ENCODE measurements at places on chromosomes 7 and 10. TPM values are rescaled to one million over a fixed set of nuclear protein-coding genes. Genes with fewer than 3 reads are reported as not detected.

TACC2 gene
- not detected for total RNA-seq

LIPM gene
- not detected for total RNA-seq

PNLIPRP2 gene
- total RNA-seq = not detected

RAB19 gene
- total RNA-seq = 3.2 TPM

ADAM8 gene
- 87.2 TPM for total RNA-seq

MACC1 gene
- not detected for total RNA-seq

STAG3 gene
- 6.5 TPM for total RNA-seq

CTTNBP2 gene
- total RNA-seq = not detected

GPR85 gene
- not detected for total RNA-seq

TUBB8 gene
- not detected for total RNA-seq

GPR146 gene
- 10.1 TPM for total RNA-seq

EXOC6 gene
- 11.4 TPM for total RNA-seq

HIP1 gene
- 3.1 TPM for total RNA-seq

HOXA3 gene
- not detected for total RNA-seq

DNA sequence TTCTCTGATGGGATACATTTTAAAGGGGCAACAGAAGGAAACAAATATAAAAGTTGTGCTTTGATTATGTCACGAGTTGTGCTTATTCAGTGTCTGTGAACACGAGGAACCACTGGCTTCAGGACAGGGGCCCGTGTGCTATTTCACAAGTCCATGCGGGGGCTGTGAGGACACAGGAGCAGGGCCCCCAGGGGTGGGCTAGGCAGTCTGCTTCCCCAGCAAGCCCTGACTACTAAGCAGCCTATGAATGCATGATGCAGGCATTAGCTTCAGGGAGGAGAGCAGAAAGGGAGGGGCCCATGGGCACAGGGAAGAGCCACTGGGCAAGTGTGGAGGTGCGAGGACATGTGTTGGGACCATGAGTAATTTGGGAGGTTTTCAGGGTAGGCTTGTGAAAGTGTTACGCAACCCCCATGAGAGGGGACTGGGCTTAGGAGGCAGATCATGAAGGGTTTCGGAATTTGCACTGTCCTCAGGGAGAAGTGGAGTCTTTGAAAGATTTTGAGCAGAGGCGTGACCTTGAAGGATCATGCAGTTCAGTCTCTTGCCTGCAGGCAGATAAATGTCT, 424.9 kb downstream of the CALN1 start:
- DNase-seq = no peak

GRCh38 chr7:88090671-88091070, 129.2 kb downstream of the SRI start:
- DNase-seq = no peak

DNA sequence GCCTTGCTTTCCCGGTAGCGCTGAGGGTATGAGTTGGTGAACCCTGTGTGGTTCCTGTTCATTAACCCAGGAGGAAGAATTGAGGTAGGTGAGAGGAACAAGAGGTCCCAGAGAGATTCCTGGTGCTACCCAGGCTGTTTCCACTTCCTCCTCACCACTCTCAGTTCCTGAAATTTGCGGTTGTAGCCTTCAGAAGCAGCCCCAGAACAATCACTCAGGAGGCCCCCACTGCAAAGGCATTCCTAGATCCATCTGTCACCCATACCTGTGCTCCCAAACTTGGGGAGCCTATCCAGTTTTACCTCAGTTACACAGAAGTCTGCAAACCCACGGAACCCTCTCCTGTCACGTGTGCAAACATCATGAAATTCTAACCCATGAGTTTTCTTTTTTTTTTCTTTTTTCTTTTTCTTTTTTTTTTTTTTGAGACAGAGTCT, 9.0 kb upstream of the PIP4K2A start:
- DNase-seq = no peak

GRCh38 chr7:7979558-7979957, 11.0 kb downstream of the GLCCI1 start:
- DNase-seq = no peak

- DNase-seq = no peak
Measured at GRCh38 chr10:61189912-61190311, 245.9 kb upstream of the RHOBTB1 start.

DNA sequence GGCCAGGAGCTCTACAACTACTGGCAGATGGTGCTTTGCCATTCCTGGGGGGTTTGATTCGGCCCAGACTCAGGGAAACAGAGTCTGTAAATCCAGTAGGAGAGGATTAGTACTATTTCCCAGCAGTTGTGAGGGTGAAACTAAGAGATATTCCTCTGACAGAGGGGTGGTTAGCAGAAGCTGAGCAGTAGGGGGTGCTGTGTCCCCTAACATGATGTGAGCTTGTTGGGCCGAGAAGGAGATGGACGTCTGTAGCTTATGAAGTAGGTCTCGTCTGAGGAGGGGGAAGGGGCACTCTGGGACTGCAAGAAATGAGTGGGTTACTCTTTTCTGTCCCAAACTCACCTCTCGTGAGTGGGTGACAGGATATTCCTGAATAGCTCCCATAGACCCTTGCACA, 179.2 kb upstream of the MBL2 start:
- no peak for DNase-seq

GRCh38 chr7:131653418-131654248, 97.2 kb upstream of the PODXL start:
- no peak for DNase-seq

DNA sequence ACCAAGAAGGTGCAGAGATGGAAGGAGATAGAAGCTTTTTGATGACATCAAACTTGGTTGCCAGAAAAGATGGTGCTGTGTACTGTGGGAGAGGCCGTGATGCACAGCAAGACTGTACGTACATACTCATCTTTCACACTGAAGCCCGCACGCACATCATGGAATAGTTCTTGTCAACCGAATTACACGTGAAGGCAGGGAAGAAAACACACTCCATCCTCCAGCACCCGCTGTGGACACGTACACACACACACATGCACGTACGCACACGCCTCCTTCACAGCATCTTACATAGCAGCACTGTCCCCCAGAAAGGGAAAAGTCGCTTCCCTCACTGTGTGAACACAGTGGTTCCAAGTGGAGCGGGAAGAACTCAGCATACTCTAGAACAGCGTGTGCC, 54.5 kb upstream of the DDC start:
- no peak for DNase-seq

- no peak for DNase-seq
Measured at GRCh38 chr10:79925614-79926013, 23.3 kb downstream of the SFTPD start.

DNA sequence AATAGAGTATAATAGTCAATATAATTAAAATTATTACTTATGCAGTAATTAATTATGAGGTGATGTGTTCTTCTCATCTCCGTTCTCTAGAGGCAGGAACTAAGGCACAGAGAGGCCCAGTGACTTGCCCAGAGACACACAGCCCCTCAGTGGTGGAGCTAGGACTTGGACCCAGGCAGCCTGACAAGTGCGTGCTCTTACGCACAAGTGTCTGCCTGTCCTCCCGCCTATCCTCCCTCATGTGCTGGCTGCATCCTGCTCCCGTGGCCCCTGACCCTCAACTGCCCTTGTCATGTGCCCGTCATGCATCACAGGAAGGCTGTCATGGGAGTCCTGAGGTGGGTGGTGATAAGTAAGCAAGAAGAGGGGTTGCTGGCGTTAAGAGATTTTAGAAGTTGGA, 14.3 kb downstream of the IL2RA start:
- no peak for DNase-seq

- DNase-seq = no peak
Measured at GRCh38 chr10:102758240-102758932, 14.6 kb downstream of the WBP1L start.

DNA sequence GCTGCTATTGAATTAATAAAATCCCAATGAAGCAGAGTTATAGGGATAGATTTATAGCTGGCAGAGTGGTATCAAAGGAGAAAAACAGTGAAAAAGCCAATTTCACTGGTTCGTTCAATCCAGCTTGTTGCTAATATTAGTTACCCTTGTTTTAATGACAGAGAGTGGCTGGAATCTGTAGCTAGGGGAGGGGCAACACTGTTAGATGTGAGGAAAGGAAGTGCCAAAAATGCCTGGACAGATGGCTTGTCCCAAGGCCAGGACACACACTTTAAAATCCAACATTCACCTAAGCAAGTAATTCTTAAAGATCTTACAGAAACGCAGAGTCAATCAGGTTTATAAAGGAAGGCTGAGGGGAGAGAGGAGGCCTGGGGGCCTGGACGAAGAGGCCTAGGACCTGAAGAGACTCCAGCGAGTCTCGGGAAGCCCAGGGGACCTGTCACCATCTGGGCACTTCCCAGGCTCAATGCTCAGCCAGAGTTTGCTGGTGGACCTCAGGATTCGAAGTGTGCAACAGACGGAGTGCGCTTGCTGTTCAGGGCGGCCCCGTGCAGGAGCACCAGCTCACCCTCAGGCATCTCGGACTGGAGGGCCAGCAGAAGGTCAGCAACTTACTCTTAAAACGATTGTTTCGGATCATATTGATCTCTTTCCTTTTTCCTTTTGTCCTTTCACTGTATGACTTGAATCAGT, 36.7 kb downstream of the TMEM248 start:
- no peak for DNase-seq

DNA sequence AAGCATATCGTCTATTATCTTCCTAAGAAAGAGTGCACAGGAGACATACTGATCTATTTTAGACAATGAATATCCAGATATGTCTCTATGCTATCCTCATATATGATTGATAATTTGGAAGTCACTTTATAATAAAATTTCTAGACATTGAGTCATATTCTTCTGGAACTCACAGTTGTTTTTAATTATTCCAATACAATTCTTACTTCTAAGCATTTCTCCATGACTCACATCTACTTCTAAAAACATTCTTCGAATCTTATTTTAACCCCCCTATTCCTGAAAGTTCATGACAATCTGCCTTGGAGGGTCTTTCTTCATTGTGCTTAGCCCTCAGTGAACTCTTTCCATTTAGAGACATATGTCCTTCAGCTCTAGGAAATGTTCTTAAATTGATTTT, 368.1 kb downstream of the MDFIC start:
- DNase-seq = no peak

GRCh38 chr10:86105181-86105580, 261.4 kb downstream of the GRID1 start:
- DNase-seq = no peak

DNA sequence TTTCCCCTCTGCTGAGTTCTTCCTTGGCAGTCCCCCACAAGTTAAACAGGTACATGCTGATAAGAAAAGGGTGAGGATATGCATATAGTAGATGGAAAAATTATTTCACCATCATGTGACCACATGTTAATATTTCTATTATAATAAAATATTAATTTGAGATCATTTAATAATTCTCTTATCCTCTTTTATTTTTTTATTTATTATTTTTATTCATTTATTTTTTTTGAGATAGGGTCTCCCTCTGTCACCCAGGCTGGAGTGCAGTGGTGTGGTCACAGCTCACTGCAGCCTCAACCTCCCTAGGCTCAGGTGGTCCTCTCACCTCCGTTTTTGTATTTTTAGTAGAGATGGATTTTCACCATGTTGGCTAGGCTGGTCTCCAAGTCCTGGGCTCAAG, 11.6 kb upstream of the GLI3 start:
- DNase-seq = no peak

DNA sequence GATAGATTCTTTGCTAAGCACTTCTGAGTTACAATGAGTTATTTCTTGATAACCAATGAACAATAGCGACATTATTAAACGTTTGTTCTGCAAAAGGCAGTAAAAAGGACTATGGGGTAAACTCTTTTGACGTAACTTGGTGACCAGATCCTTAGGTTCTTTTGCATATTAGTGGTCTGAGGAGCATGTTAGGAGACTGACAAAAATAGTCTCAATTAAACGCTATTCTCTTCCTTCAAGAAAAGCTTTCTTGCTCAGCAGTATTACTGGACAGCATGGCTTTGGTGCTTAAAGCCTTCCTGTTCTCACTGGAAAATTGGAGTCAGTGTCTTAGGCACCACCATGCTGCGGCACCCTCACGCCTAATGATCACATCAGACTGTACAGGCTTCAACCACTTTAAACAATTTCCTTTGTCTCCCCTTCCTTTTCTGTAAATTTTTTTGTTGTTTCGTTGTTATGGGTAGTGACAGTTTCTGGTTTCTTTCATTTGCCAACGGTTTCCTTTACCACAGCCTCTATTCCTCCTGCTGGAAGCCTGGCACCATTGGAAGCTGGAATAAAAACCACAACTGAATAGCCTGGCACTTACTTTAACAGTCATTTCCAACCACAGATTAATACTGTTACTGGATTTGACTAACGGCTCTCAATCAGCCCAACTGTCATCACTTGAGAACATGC, 49.2 kb upstream of the FAM133B start:
- no peak for DNase-seq

GRCh38 chr7:29375641-29376562, 181.3 kb downstream of the CHN2 start:
- DNase-seq = no peak

DNA sequence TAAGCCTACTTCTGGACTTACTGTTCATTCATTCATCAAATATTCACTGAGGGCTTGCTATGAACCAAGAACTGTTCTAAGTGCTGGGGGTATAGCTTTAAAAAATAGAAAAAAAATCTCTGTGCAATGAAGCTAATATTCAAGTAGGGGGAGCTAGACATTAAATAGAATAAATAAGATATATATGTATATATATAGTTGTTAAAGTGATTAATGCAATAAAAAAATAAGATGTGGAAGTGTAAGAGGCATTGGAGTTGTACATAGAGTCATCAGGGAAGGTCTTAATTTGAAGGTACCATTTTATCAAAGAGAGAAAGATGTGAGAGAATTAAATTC, 181.2 kb upstream of the AGR3 start:
- DNase-seq = peak; percentile 32

GRCh38 chr10:27794157-27794556, 48.5 kb upstream of the MKX start:
- DNase-seq = no peak

Measured in CD4-positive, alpha-beta memory T cell (primary cell).